CD4-positive, alpha-beta T cell treated with Interleukin-4 for 1 hour (primary cell): ENCODE measurements at places on chromosomes 12 and 14.

- DNase-seq = no peak
Measured at GRCh38 chr14:55929136-55929535, 189.1 kb upstream of the PELI2 start.

DNA sequence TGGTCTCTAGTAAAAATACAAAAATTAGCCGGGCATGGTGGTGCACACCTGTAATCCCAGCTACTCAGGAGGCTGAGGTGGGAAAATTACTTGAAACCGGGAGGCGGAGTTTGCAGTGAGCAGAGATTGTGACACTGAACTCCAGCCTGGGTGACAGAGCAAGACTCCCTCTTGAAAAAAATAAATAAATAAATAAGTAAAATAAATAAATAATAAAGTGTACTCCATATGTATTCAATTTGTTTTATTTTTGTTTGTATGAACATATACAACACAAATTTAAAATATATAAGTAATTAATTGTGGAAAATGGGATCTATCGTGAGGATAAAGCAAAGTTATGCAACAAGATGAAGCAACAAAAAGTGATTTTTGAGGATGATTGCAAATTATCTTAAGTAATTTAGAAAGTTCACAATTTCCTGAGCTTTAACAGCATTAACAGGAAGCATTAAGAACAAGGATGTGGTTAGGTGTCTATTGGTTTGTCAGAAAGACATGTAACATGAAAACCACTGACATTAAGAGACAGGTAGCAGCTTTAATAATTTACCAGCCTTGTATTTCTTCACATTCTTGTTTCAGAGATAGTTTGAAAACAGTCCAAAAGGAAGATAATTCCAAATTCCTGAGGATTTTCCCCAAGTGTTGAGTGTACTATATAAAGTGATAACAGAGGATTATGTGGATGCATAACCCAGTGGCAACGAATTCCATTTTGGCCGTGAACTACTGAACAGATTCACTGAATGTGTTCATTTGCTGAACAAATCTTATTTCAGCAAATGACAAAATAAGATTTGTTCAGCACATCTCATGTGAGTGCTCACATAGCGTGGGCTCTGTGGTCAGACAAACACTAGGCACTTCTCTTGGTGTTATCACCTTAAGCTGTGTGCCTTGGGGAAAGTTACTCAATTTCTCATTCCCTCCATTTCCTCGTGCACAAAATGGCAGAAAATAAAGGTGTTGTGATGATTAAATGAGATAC is 68.6 kb upstream of the RESF1 start:
- no peak for DNase-seq

- DNase-seq = no peak
Measured at GRCh38 chr14:51603495-51603894, 48.2 kb upstream of the FRMD6 start.

- no peak for DNase-seq
Measured at GRCh38 chr12:58847901-58848600, 72.3 kb downstream of the LRIG3 start.

GRCh38 chr12:106976668-106977067 is 10.3 kb downstream of the MTERF2 start:
- no peak for DNase-seq
